ENCODE measurements at places on chromosomes 6 and 20. TPM values are rescaled to one million over a fixed set of nuclear protein-coding genes. Genes with fewer than 3 reads are reported as not detected.

- H3K4me1 ChIP-seq: no peaks in the 10 kb centered on the region
- no peak overlapping the region for H3K4me3 ChIP-seq
- H3K27me3 ChIP-seq: no peaks in the 10 kb centered on the region
- DNase-seq: no peak
- H3K27ac ChIP-seq: no peak overlapping the region
These were observed 36.9 kb upstream of the CD2AP start for GRCh38 chr6:47440719-47441118.

GRCh38 chr6:142857233-142857761, 87.7 kb downstream of the HIVEP2 start:
- H3K4me3 ChIP-seq: no peak overlapping the region
- H3K27ac ChIP-seq: no peak overlapping the region
- no peaks in the 10 kb centered on the region for H3K27me3 ChIP-seq
- H3K36me3 ChIP-seq: no peaks in the 10 kb centered on the region

The MATN4 gene
- polyA plus RNA-seq: not detected

The FBXO9 gene
- 175 TPM for polyA plus RNA-seq

GRCh38 chr6:21665392-21666200, 72.0 kb downstream of the SOX4 start:
- H3K4me1 ChIP-seq: peaks cover 15% of the 10 kb centered on the region
- no peak for DNase-seq
- peaks cover 55% of the 10 kb centered on the region for H3K27me3 ChIP-seq
- H3K36me3 ChIP-seq: no peaks in the 10 kb centered on the region

DNA sequence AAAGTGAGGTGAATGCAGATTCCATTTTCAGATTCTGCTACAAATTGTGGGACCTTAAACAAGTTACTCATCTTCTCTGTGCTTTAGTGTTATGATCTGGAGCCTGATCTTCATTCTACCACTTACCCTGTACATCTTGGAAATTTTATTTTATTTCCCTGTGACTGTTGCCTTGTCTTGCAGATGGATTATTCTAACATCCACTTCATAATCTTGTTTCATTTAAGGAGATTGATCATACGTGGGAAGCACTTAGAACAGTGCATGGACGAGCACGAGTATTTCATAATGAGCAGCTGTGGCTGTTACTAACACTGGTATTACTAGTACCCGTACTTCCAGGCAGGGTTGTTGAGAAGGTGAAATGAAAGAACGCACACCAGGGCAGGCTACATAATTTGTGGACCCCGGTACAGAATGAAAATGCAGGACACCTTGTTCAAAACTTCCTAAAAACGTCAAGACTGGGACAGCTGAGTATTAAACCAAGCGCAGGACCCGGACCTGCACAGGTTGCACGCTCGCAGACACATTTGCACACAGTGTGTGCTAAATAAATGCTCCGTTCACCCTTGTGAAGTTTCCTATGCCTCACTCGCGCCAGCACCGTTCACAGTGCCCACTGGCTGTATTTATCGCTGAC, 535 bp upstream of the CCDC170 start:
- no peaks in the 10 kb centered on the region for H3K36me3 ChIP-seq
- DNase-seq: no peak
- no peak overlapping the region for H3K27ac ChIP-seq

The NR2E1 gene
- polyA plus RNA-seq: not detected

The COX4I2 gene
- polyA plus RNA-seq: 1.8 TPM

The ENPP1 gene
- polyA plus RNA-seq: 9.5 TPM

DNA sequence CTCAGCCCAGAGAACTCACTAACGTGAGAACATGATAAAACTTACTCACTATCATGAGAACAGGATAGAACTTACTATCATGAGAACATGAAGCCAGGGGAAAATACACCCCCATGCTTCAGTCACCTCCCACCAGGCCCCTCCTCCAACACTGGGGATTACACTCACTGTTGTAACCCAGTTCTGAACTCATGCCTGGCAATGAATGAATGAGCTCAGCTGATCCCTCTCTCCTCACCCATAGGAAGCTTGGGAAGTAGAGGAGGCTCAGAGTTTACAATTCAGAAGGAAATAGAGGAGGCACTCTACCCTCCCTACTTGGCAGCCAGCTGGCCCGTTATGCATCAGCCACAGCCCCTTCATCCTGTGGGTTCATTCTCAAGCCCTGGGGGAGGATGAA, 102.5 kb downstream of the EYA2 start:
- H3K4me1 ChIP-seq: no peaks in the 10 kb centered on the region
- H3K27me3 ChIP-seq: peaks cover 8% of the 10 kb centered on the region
- no peak overlapping the region for H3K27ac ChIP-seq
- DNase-seq: no peak
- no peaks in the 10 kb centered on the region for H3K36me3 ChIP-seq

DNA sequence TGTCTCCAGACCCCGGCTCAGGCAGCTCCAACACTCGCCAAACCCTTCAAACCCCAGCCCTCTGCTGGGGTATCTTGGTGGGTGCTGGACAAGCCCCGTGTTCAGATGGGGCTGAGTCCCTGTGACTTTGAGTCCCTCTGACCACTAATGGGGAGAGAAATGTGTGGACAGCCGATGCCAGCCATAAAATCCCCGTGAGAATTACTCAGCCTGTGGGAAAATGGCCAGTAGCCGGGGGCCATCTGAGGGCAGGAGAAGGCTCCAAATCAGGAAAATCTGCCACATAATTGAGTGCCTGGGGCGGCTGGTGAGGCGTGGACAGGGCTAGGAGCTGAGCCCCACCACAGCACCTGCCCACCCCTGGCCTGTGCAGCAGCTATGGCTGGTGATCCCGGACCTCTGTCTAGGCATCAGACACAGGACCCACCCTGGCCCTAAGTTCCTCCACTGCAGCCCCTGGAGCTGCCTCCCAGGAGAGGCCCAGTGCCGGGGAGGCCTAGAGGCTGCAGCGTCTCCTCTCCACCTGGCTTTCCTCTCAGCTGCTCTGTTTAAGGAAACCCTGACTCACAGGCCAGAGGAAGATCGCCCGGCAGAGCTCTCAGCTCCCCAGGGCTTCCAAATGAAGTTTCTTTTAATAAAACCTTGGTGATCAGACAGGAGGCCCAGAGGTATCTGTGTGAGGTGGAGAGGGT, 53.7 kb upstream of the SLCO4A1 start:
- peaks cover 38% of the 10 kb centered on the region for H3K27me3 ChIP-seq
- H3K36me3 ChIP-seq: no peaks in the 10 kb centered on the region
- H3K27ac ChIP-seq: no peak overlapping the region
- no peaks in the 10 kb centered on the region for H3K4me1 ChIP-seq
- no peak overlapping the region for H3K4me3 ChIP-seq

DNA sequence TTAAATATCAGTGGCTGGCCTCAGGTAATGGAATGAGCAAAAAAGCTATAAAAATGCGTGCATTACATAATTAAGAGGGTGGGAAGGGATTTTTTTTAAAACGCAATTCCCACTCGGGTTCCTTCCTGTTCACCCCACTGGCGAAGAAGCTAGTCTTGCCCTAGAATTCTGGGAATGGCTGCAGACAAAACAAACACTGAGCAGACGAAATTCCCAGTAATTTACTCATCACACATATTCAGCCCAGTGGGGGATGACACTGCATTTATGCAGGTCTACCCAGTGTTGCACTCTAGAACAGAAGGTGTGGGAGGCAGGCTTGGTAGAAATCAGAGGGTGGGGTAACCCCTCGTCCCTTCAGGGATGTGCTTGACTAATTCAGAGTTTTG, 2695.0 kb upstream of the DEFB115 start:
- no peak for DNase-seq
- H3K4me1 ChIP-seq: no peaks in the 10 kb centered on the region
- no peak overlapping the region for H3K4me3 ChIP-seq
- no peak overlapping the region for H3K27ac ChIP-seq

The HLA-DRB1 gene
- 159 TPM for polyA plus RNA-seq

- no peaks in the 10 kb centered on the region for H3K27me3 ChIP-seq
- H3K36me3 ChIP-seq: no peaks in the 10 kb centered on the region
- no peak overlapping the region for H3K4me3 ChIP-seq
- H3K27ac ChIP-seq: no peak overlapping the region
- no peaks in the 10 kb centered on the region for H3K4me1 ChIP-seq
These were observed 5.6 kb downstream of the RAB23 start for GRCh38 chr6:57216235-57217101.

The GINS1 gene
- 8.9 TPM for polyA plus RNA-seq

The LY6G6F gene
- polyA plus RNA-seq: 0.07 TPM

The BPIFA2 gene
- not detected for polyA plus RNA-seq

GRCh38 chr6:143845033-143845432, 1.9 kb downstream of the LTV1 start:
- peaks cover 8% of the 10 kb centered on the region for H3K4me1 ChIP-seq
- H3K27me3 ChIP-seq: no peaks in the 10 kb centered on the region
- no peak overlapping the region for H3K27ac ChIP-seq
- DNase-seq: no peak
- no peak overlapping the region for H3K4me3 ChIP-seq

- H3K27ac ChIP-seq: no peak overlapping the region
- H3K27me3 ChIP-seq: no peaks in the 10 kb centered on the region
- H3K4me1 ChIP-seq: no peaks in the 10 kb centered on the region
These were observed 195.5 kb upstream of the PRDM1 start for GRCh38 chr6:105890521-105891244.

The LY86 gene
- polyA plus RNA-seq: 3.5 TPM

DNA sequence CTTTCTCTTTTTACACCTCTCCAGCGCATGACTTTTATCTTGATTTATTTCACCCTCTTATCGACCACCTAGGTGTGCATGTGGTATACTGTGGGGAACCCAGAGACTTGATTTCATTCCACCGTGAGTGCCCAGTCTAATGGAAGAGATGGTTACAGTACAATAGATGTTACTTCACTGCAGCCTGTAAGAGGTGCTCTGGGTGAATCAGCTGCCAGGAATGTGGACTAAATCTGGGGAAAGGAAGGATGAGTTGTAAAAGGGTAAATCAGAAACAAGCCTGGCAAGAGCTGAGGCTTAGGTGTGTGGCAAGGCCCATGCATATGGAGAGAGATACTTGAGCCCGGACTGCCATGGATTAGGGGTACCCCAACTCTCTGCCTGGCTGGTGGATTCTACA, 7.4 kb downstream of the STK35 start:
- H3K27ac ChIP-seq: no peak overlapping the region
- H3K4me3 ChIP-seq: no peak overlapping the region
- peaks cover 23% of the 10 kb centered on the region for H3K4me1 ChIP-seq

Measured in large intestine (tissue), 12 donors.